ENCODE measurements at places on chromosomes 4 and X. TPM values are rescaled to one million over a fixed set of nuclear protein-coding genes. Genes with fewer than 3 reads are reported as not detected.

Gene VSIG1
- 0.20 TPM for total RNA-seq

Gene GUCY1B1
- 4.9 TPM for total RNA-seq

Gene TMEM35A
- 5.5 TPM for total RNA-seq

Gene ABRAXAS1
- 17.8 TPM for total RNA-seq

Gene PPBP
- total RNA-seq, result not detected

Gene DCAF8L1
- not detected for total RNA-seq

Gene MFSD8
- total RNA-seq, result 13.7 TPM

Gene SLC9B1
- total RNA-seq, result 0.76 TPM

Gene TMEM255A
- 0.07 TPM for total RNA-seq

Gene OPRPN
- not detected for total RNA-seq

Gene WDR19
- total RNA-seq, result 32.6 TPM

Gene ADH5
- total RNA-seq, result 140 TPM

Gene CYBB
- not detected for total RNA-seq

Gene PAGE4
- not detected for total RNA-seq

Gene ASB9
- total RNA-seq, result 0.36 TPM

Gene ATP8A1
- total RNA-seq, result 4.6 TPM

Gene TMSB15A
- 0.73 TPM for total RNA-seq

Gene HTRA3
- total RNA-seq, result 5.4 TPM

Gene TRAM1L1
- 1.8 TPM for total RNA-seq

Gene GPR34
- 0.07 TPM for total RNA-seq

Gene OR13H1
- total RNA-seq, result not detected

Gene HADH
- total RNA-seq, result 13.9 TPM

Gene SPIN2A
- total RNA-seq, result 0.53 TPM

Gene PAGE1
- not detected for total RNA-seq

Gene TCEAL7
- total RNA-seq, result 31.7 TPM

Gene HMX1
- total RNA-seq, result not detected

Gene SHROOM2
- total RNA-seq, result 0.72 TPM

Gene ITIH6
- total RNA-seq, result not detected

Gene FAM47E
- total RNA-seq, result 0.59 TPM

Gene GAGE12F
- total RNA-seq, result not detected
